Upper lobe of left lung (tissue), 6 donors: ENCODE measurements at places on chromosomes 7 and 10. TPM values are rescaled to one million over a fixed set of nuclear protein-coding genes. Genes with fewer than 3 reads are reported as not detected.

C10orf105 gene
- total RNA-seq = 0.15 TPM

PRRT4 gene
- total RNA-seq = 0.74 TPM

- DNase-seq = no peak
Observed at GRCh38 chr10:85993840-85994507, 372.6 kb downstream of the GRID1 start.

DNA sequence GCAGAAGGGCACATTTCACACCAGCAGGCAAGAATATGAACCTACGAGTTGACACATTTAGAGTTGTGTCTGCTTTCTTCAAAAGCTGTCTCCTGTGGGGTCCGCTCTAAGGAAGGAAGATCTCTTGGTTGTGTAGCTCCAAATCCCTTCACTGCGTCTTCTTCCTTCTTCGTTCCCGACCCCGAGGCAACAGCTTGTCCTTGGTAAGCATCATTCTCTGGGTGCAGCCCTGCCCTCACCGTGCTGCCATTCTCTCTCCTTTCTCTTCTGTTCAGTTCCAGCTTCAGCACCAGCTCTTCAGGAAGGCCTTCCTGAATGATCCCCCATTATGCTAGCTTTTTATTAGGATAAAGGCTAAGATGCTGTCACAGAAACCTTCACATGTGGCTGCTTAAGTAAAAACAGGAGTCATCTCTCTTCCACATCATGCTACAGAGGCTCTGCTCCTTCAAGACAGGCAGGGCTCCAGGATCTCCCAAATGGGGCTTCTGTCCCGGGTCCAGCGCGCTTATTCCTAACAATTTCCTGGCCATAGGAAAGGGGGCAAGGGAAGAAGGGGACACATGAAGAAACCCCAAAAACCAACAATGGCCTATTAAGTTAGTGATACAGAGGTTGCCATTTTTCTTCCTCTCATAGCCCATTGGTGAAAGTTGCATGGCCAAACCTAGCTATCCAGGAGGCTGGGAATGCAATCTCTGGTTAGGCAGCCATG, 52.2 kb upstream of the SHH start:
- no peak for DNase-seq

- no peak for DNase-seq
Observed at GRCh38 chr7:111394891-111395290, 167.4 kb downstream of the IMMP2L start.
